ENCODE measurements at places on chromosomes 12 and 14.

DNA sequence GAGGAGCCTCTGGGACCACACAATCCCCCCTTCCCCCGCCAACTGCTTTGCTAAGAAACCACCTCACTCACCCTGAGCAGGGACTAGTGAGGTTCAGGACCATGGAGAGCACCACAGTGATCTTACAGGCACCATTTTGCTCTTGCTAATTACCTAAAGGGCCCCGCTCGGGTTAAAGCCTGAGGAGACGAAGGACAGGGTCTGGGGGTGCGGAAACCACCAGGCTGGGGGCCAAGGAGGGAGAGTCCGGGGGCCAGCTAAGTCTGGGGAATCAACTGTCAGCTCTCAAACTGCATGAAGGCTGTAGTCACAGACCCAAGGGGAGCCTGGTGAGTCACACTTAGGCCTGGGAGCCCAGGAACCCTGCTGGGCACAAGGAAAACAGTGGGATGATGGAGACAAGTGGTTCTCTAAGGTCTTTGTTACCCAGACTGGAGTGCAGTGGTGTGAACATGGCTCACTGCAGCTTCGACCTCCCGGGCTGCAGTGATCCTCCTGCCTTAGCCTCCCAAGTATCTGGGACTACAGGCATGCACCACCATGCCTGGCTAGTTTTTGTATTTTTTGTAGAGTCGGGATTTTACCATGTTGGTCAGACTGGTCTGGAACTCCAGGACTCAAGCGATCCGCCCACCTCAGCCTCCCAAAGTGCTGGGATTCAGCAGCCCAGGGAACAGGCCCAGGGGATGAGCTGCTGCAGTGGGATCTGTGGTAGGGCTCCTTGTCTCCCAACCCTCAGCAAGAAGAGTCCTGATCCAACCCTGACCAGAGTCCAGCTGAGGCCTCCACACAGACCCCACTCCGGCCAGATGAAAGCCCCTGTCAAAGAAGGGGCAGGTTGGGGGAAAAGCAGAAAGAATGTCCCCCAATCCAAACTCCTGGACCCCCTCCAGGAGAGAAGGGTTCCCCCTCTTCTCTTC, 98.8 kb downstream of the CALM1 start:
- peak; percentile 17 for DNase-seq

DNA sequence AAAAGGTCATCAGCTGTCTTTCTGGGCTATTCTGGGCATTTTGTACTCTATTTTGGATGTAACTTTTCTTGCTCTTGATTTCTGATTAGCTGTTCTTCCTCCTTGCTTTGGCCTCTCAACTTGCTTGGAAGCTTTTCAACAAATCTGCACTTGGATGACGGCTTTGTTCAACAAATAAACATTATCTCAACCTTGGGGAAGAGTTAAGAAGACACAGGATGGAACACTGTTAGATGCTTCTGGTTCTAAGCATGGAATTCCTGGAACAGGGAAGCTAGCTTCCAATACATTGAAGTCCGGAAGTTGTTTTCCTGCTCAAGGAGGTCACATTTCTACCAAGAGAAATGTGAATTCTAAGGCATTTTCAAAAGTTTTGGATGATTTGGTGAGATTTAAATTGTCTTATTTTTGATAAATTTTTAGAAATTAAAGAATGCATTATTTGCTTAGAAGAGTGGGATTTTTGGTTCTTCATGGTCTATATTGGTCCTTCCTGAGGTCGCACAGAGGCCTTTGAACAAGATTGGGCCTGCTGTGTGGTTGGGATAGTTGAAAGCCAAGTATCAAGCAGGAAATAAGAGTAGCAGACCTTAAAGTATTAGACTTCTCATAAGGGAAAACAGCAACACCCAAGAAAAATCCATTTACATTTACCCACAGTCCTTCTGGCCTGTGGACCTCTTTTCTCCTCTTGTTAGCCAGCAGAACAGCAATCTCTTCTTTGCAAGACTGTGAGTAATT, 59.2 kb downstream of the PPFIBP1 start:
- DNase-seq, result no peak

DNA sequence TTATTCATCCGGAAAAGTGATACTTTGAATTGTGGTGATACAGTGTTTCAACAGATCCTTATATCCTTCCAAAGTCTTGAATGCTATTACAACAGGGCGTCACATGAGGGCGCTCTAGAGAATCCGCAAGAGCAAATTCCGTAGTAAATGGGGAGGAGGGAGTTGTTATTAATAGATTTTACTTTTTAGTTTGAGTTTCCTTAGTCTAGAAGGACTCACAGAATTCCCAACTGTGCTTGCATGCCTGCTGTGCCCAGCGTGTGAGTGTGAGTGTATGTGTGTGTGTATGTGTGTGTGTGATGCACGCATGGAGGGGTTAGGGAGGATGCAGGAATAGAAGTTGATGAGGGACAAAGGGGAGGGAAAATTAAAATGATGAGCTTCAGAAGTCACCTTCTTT, 375.3 kb downstream of the C12orf75 start:
- no peak for DNase-seq

GRCh38 chr14:88929656-88930436, 105.4 kb downstream of the TTC8 start:
- DNase-seq, result no peak
